ENCODE measurements at places on chromosomes 1 and 21. TPM values are rescaled to one million over a fixed set of nuclear protein-coding genes. Genes with fewer than 3 reads are reported as not detected.

The CD1C gene
- 0.33 TPM for total RNA-seq

The FCMR gene
- 1.3 TPM for total RNA-seq

The MAP3K21 gene
- 7.3 TPM for total RNA-seq

The C8A gene
- 144 TPM for total RNA-seq

The GNG5 gene
- total RNA-seq: 28.8 TPM

The CELA3B gene
- total RNA-seq: not detected

The RNF186 gene
- total RNA-seq: 0.33 TPM

The DNASE2B gene
- not detected for total RNA-seq

The LINGO4 gene
- total RNA-seq: 0.05 TPM

DNA sequence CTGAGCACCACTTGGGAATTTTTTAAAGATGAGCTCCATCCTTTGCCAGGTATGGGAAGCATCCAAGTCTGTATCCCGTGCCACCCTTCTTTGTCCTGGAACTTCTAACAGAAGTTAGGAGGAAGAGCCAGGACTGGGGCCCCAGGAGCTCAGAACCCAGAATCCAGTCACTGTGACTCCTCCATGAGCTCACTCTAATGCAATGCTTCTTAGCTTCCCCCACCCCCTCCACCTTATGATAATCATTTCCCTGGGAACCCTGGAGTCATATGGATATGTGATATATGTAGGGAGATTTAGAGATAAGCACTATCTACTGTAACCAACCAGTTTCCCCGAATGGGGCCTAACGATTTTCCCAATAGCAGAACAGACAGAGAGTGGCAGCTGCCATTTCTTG, 758 bp upstream of the SPRR5 start:
- no peak overlapping the region for H3K4me3 ChIP-seq
- no peak overlapping the region for H3K27ac ChIP-seq
- peaks cover 10% of the 10 kb centered on the region for H3K4me1 ChIP-seq

DNA sequence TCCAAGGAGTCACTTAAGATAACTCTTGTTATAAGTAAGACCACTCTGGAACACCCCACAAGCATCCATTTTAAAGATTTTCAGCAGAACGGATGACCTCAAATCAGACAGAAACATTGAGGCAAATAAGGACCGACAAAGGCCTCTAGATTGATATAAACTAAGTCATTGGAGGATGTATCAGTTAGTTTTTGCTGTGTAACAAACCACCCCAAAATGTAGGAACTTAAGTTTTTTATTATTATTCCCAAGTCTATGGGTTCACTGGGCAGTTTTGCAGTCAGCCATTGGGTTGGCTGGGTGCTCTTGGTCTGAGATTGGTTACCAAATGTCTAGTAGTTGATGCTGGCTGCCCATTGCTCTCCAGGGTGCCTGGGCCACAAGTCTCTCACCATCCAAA, 311.8 kb downstream of the SIPA1L2 start:
- no peaks in the 10 kb centered on the region for H3K4me1 ChIP-seq
- DNase-seq: no peak
- H3K36me3 ChIP-seq: no peaks in the 10 kb centered on the region

- H3K27ac ChIP-seq: no peak overlapping the region
- no peaks in the 10 kb centered on the region for H3K4me1 ChIP-seq
- peaks cover 3% of the 10 kb centered on the region for H3K36me3 ChIP-seq
- no peaks in the 10 kb centered on the region for H3K27me3 ChIP-seq
- no peak overlapping the region for H3K4me3 ChIP-seq
Observed at GRCh38 chr1:43902058-43902831, 31.4 kb upstream of the ARTN start.

- DNase-seq: no peak
- H3K4me1 ChIP-seq: peaks cover 3% of the 10 kb centered on the region
- H3K27me3 ChIP-seq: no peaks in the 10 kb centered on the region
- H3K36me3 ChIP-seq: no peaks in the 10 kb centered on the region
- no peak overlapping the region for H3K27ac ChIP-seq
Observed at GRCh38 chr1:94798054-94798453, 22.1 kb upstream of the SLC44A3 start.

- no peaks in the 10 kb centered on the region for H3K27me3 ChIP-seq
- DNase-seq: no peak
- no peak overlapping the region for H3K27ac ChIP-seq
- no peak overlapping the region for H3K4me3 ChIP-seq
Observed at GRCh38 chr1:101971304-101971703, 25.4 kb downstream of the OLFM3 start.

GRCh38 chr21:42794551-42794950, 84.8 kb downstream of the WDR4 start:
- no peak for DNase-seq
- no peak overlapping the region for H3K4me3 ChIP-seq
- no peaks in the 10 kb centered on the region for H3K27me3 ChIP-seq

DNA sequence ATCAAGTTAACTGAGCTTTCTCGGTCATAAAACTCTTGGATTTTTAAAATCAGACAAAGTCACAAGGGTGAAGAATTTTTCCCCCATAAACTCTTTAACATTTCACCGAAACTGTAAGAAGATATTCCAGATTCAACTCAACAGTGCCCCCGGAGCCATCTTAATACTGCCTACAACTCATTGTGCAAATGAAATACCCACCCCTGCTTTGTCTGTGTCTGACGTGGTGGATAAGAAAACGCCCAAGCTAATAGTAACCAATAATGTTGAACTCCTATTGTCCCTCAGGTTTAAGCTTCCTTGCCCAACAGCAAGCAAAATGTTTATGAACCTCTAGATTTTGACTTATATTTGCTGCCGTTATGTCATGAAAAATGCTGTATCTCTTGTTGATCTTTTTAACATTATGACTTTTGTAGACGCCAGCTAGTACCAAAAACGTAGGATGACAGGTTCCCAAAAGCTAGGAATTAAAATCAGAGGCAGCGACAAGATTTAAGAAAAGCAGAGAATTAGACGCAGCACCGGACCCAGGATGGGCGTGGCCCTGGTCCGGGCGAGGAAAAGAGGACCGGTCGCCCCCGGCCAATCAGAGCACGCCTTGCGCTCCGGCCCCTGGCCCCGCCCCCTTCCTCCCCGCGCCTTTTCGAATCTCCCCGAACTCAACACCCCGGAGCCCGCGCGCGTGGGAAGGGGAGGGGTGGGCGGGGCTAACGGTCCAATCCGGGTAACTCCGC, 1.1 kb downstream of the STMN1 start:
- DNase-seq: peak; percentile 98
- H3K4me1 ChIP-seq: peaks cover 21% of the 10 kb centered on the region
- no peaks in the 10 kb centered on the region for H3K36me3 ChIP-seq
- H3K4me3 ChIP-seq: peak overlapping the region; percentile 66
- H3K27ac ChIP-seq: no peak overlapping the region

DNA sequence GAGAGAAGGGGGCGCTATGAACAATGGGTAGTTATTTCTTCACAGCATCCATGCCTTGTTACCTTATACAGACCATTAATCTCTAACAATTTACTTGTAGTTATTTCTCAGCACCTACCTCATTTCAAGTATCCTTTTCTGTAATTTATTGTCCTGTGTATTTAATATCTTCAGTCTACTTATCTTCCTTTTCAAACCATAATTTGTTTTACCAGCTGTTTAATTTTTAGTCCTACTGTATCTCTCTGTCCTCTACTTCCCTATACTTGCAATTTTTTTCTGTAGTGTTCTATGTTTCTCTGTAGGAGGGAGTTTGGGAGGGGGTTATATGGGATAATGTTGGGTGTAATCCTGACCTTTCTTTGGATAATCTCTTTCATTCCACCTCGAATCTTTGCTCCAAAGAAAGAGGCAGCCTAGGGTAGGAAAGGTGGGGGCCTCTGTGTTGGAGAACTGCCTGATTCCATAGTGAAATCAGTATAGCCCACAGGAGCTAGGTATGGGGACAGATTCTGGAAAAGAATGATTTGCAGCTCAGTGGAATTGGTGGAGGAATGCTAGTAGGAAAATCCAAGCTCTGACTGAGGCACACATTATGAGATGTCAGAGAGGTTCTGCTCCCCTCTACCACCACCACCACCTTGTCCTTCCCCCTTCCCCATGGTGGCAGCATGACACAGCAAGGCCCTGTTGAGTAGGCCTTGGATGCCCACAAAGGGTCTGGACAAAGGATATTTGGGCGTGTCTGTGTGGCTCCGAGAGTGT, 642 bp downstream of the MLLT11 start:
- no peaks in the 10 kb centered on the region for H3K36me3 ChIP-seq
- DNase-seq: no peak
- H3K27me3 ChIP-seq: no peaks in the 10 kb centered on the region
- peak overlapping the region; percentile 68 for H3K4me3 ChIP-seq
- H3K4me1 ChIP-seq: peaks cover 41% of the 10 kb centered on the region
- peak overlapping the region; percentile 14 for H3K27ac ChIP-seq

- H3K27me3 ChIP-seq: no peaks in the 10 kb centered on the region
- DNase-seq: peak; percentile 46
- no peak overlapping the region for H3K4me3 ChIP-seq
- peaks cover 16% of the 10 kb centered on the region for H3K4me1 ChIP-seq
Observed at GRCh38 chr1:48061162-48062136, 64.3 kb upstream of the TRABD2B start.
